ENCODE measurements at places on chromosomes 4 and X.

GRCh38 chr4:2923141-2923551 is 40.1 kb downstream of the NOP14 start:
- DNase-seq, result no peak

- no peak for DNase-seq
These were observed 15.9 kb downstream of the TMEM192 start for GRCh38 chr4:165096776-165097175.

DNA sequence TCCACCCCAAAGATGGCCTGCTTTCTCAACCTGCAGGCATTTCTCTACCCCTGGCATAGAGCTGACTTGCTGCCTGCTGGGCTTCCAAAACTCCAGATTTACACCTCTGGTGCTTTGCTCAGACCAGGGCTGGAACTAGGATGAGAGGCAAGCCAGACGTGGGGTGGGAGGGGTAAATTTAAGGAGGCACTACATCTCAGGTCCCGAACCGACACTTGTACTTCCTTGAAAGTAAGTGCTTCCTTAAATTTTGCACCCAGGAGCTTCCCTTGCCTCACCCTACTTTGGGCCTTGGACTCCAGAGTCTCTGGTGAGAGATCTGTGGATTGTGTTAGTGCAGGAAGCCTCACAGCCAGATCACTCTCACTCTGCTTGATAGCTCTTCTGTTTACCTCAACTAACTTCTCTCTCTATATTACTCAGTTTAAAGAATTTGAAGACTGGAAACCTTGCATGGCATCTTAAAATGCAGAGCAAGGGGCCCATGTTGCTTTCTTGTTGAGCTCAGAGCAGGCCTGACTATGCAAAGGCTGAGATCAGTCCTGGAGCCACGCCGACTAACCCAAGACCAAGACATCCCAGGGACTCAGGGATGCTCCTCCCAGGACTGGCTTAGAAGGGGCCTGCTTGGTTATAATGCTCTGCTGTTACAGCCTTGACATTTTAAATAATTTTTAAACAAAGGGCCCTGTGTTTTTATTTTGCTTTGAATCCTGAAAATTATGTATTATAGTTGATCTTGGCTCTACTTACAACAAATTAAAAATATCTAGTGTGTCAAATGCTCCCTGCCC is 145.0 kb upstream of the LEF1 start:
- DNase-seq, result no peak

GRCh38 chr4:48307528-48307927 is 33.8 kb upstream of the SLAIN2 start:
- DNase-seq, result no peak

GRCh38 chr4:177127658-177128057 is 182.0 kb upstream of the NEIL3 start:
- DNase-seq, result no peak

DNA sequence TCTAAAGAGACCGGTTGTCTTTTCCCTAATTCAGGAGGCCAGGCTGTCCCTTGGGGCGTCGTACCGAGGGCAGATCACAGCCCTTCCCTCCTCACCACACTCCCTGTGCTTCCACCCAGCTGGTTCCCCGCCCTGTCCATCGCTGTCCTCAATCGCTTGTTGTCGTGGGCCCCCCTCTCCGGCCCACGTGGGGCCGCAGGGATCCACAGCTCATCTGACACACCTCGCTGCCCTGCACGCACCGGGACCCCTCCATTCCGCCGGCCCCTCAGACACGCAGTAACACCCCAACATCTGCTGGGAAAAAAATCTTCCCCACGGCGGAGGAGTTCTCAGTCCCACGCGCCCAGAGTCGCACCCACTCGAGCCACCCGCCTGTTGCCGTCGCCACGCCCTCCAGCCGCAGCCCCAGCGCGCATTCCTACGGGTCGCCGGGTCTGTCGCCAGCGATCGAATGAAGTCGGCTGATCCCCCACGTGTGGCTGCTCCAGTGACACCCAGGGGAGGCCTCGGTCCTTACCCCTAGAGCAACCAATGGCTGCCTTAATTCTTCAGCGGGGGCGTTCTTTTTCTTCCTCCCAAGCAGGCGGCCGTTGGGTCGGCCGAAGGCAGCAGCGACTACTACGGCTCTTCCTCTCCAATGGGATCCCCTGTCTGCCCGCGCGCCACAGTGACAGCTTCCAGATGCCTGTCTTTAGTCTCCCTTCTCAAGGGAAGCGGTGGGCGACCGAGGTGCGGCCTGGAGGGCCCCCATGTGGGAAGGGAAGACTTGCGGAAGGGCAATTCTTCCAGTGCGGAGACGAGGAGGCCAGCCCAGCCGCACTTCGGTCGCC is 893 bp upstream of the SEPTIN11 start:
- peak; percentile 56 for DNase-seq

DNA sequence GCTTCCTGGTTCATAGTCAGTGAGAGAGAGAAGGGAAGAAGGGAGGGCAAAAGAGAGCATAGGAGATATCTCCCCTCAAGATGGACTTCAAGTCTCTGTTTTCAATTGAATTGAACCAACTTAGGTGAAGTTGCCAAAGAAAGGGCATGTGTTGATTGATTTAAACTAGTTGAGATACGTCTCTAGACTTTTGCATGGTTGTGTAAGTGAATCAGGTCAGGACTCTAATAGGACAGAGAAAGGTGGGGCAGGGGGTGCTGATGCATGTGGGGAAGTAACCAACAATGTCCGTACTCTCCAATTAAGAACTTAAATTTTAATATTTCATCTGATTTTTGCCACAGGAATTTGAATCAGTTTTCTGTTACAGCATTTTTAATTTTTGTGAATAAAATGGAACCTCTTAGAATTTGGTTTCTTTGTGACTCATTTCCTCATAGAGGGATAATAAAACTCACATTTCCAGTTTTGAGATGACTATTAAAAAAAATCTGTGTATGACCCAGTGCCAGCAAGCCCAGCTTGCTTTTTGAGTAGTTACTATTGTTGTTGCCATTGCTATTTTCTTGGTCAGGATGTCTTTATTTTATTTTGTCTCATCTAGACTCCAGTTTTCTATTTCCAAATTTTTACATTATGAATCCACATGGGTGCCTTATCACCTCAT is 37.3 kb downstream of the SLIT2 start:
- no peak for DNase-seq

DNA sequence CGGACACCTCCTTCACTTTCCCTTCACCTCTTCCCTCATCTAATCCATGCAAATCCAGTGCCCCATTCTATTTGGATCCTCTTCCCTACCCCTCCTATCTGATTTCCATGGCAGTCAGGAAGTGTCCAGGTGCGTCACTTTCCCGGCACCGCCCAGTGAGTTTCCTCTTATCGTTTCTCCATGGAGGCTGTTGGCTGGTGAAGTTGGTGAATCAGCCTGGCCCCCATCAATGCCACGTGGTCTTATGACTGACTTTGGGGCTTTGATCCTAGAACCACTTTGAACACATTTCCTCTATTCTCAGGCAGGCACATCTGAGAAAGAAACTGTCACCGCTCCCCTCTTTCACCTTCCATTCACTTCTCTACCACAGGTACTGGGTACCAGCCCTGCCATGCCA is 137.8 kb downstream of the CEP135 start:
- no peak for DNase-seq
